ENCODE measurements at places on chromosomes 1 and 21. TPM values are rescaled to one million over a fixed set of nuclear protein-coding genes. Genes with fewer than 3 reads are reported as not detected.

Gene BTBD19
- total RNA-seq = 3.3 TPM

Gene F13B
- not detected for total RNA-seq

Gene DMBX1
- 0.71 TPM for total RNA-seq

Gene C1orf105
- total RNA-seq = not detected

Gene TMEM125
- not detected for total RNA-seq

Gene KIF14
- 10.4 TPM for total RNA-seq

Gene TLR5
- 0.08 TPM for total RNA-seq

Gene NEK2
- total RNA-seq = 49.7 TPM

Gene SPRR1B
- total RNA-seq = not detected

Gene LORICRIN
- not detected for total RNA-seq

Gene PROK1
- not detected for total RNA-seq

Gene MTARC2
- total RNA-seq = 12.5 TPM

Gene S100A6
- total RNA-seq = 3,604 TPM

Gene HES4
- total RNA-seq = 55.8 TPM

Gene CACNA1S
- not detected for total RNA-seq

Gene LRRC53
- total RNA-seq = not detected

Gene AK4
- total RNA-seq = 22.4 TPM

Gene S100A5
- total RNA-seq = 0.42 TPM

Gene NFASC
- total RNA-seq = 1.1 TPM

Gene CFAP74
- not detected for total RNA-seq

Gene PIGR
- total RNA-seq = not detected

Gene NUAK2
- total RNA-seq = 31.2 TPM

Gene SERINC2
- total RNA-seq = 25.3 TPM

Gene DDAH1
- total RNA-seq = 6.9 TPM

Gene CNST
- 8.1 TPM for total RNA-seq

Gene RNU1-4
- total RNA-seq = not detected

Gene SLC35F3
- total RNA-seq = 4.1 TPM

Gene SLC45A1
- 3.0 TPM for total RNA-seq

Gene TMEM269
- 0.18 TPM for total RNA-seq

Gene OPRD1
- 0.14 TPM for total RNA-seq

Gene AKIRIN1
- total RNA-seq = 46.1 TPM

Gene CR1L
- not detected for total RNA-seq

Gene S100A7
- total RNA-seq = not detected

Gene ATP6V0B
- 137 TPM for total RNA-seq

Gene RNF186
- not detected for total RNA-seq

Gene PRELP
- total RNA-seq = not detected

Gene EXTL1
- total RNA-seq = not detected

Gene TFF3
- not detected for total RNA-seq

Gene PTGS2
- 9.0 TPM for total RNA-seq

Gene ICOSLG
- 2.2 TPM for total RNA-seq

Gene S100A12
- total RNA-seq = not detected

Gene ARMH1
- 0.28 TPM for total RNA-seq

Gene PRUNE1
- 16.9 TPM for total RNA-seq

Gene ZNF697
- 2.1 TPM for total RNA-seq

Gene KLF17
- total RNA-seq = 0.33 TPM

All from A549 treated with RU486 at 1 μM for 4 hours (cell line).